ENCODE measurements at places on chromosomes 5 and 9.

DNA sequence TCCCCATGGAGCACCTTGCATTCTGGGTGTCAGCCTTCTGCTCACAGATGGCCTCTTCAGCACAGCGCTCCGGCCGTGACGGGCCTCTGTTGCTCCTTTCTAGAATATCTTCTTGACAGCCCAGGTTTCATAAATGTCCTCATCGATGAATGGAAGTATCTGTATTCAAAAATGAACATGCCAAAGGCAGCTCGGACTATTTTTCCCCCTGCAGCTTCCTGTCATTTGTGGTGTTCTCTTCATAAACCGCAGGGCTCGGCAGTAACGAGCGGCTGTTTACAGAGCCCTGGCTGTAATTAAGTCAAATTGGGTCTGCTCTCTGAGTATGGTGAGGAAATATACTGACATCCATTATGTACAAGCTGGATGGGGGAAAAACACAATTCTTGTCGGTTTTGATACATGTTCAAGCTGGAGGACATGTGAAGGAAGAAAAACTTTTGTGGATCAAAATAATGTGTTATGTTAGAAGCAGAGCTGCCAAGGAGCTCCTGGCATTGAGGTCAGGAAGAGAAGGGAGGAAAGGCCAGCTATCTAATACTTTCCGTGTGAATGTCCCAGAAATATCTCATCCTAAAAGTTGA, 154.1 kb upstream of the CD180 start:
- DNase-seq: no peak

DNA sequence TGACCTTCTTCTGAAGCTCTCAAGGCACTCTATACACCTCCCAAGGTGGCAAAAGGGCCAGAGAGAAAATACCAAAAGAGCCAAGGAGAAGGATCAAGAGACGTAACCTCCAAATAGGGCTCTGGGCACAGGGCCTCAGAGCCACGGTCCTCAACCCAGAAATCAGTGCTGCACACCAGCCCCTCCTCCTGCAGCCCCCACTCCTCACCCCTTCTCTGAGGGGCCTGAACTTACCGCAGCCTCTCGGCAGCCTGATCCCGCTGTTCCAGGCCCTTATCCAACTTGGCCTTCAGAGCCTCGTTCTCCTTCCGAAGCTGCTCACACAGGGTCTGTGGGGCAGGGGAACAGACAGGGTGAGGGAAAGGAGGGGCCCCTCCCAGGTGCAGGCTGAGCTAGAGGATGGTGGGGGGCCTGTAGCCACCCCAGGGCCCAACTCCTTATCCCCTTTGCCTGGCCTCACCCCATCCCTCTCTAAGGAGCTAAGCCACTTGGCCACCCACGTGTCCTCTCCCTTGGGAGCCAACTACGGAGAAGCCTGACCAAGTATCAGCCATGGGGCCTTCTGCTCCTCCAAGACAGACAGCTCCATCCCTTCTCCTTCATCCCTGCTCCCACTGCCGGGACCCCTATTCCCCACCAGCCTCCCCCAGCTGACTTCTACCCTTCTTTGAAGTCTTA, 28.8 kb downstream of the TNIP1 start:
- no peak for DNase-seq

GRCh38 chr5:37723162-37723961, 116.5 kb downstream of the GDNF start:
- DNase-seq: no peak

DNA sequence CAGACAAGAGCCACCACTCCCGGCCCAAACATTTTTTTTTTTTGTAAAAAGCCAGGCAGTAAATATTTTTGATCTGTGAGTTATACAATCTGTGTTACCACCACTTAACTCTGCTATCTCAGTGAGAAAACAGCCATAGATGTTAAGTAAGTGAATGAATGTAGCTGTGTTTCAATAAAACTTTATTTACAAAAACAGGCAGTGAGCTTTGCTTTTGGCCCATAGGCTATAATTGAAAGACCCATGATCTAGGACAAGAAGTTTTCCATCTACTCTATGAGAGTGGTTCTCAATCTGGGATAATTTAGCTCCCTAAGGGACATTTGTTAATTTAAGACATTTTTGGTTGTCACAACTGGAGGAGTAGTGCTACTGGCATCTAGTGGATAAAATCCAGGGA, 91.0 kb downstream of the TMC1 start:
- DNase-seq: no peak

- no peak for DNase-seq
Measured at GRCh38 chr5:92599217-92599810, 981.7 kb downstream of the NR2F1-AS1 start.

- no peak for DNase-seq
Measured at GRCh38 chr5:9339206-9339818, 206.6 kb downstream of the SEMA5A start.

GRCh38 chr5:38621331-38621730, 64.9 kb upstream of the LIFR start:
- DNase-seq: no peak

GRCh38 chr5:125510651-125511050, 764.2 kb upstream of the ZNF608 start:
- DNase-seq: no peak

- DNase-seq: no peak
Measured at GRCh38 chr5:170423692-170424091, 34.5 kb upstream of the KCNMB1 start.

GRCh38 chr5:99034336-99034735, 105.5 kb upstream of the CHD1 start:
- no peak for DNase-seq

DNA sequence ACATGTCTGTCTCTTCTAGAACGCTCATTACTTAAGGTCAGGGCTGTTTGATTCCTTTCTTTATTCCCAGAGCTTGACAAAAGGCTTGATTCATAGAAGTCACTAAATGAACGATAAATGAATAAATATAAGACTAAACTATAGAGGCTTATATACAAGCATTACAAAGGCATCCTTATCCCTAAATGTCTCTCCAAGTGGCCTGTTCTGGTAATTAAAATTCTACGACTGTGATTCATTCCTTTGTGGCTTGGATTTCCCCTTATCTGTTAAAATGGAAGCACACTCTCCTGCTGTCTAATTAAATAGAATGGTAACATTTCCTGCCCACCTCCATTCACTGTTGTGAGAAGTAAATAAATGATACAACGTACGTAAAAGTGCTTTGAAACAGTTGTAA, 49.5 kb downstream of the C7 start:
- no peak for DNase-seq

GRCh38 chr9:132163876-132164603, 2.2 kb downstream of the NTNG2 start:
- no peak for DNase-seq

DNA sequence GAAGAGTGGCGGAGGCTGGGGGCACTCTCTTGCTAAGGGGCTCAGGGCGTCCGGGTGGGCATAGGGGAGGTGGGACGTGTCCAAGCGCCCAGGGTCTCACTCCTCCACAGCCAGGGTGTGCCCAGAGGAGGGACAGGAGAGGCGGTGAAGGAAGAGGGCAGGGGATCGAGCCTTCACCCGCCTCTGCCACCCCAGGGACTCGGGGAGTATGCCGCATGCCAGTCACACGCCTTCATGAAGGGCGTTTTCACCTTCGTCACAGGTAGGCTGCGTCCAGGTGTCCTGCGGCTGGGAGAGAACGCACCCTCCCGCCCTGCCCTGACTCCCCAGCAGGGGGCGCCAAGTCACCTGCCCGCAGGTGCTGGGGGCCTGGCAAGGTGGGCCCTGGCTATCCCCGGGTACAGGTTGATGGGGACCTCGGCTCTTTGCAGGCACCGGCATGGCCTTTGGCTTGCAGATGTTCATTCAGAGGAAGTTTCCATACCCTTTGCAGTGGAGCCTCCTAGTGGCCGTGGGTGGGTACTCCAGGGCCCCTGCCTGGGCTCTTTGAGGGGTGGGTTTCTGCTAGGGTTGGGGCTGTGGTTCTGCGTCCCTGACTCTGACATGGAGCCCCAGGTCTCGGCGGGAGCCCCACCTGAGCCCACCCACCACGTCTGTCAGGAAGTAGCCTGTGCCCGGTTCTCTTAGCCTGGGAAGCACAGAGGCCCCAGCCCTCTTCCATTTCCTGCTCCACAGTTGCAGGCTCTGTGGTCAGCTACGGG, 552 bp downstream of the TMEM141 start:
- no peak for DNase-seq
